ENCODE measurements at places on chromosomes 1 and 21. TPM values are rescaled to one million over a fixed set of nuclear protein-coding genes. Genes with fewer than 3 reads are reported as not detected.

The GNAT2 gene
- total RNA-seq = not detected

The CYP4A22 gene
- total RNA-seq = not detected

The SLC9C2 gene
- total RNA-seq = not detected

The USH2A gene
- total RNA-seq = under 0.01 TPM

The KRTAP19-3 gene
- not detected for total RNA-seq

The PADI4 gene
- total RNA-seq = not detected

The OR2T29 gene
- total RNA-seq = not detected

The IER5 gene
- 21.0 TPM for total RNA-seq

The CELA3A gene
- total RNA-seq = not detected

The TTC34 gene
- 0.29 TPM for total RNA-seq

The IFNLR1 gene
- total RNA-seq = not detected

The MAB21L3 gene
- total RNA-seq = 0.66 TPM

The ID3 gene
- total RNA-seq = 156 TPM

The SPATA45 gene
- total RNA-seq = not detected

The MIXL1 gene
- total RNA-seq = not detected

The AJAP1 gene
- 1.3 TPM for total RNA-seq

The AVPR1B gene
- total RNA-seq = not detected

The SMIM1 gene
- 1.1 TPM for total RNA-seq

The FOXD2 gene
- 0.14 TPM for total RNA-seq

The KRTAP19-4 gene
- total RNA-seq = not detected

The CTH gene
- total RNA-seq = 27.6 TPM

The FAM167B gene
- total RNA-seq = 0.88 TPM

The IQGAP3 gene
- 62.7 TPM for total RNA-seq

The OR2AK2 gene
- total RNA-seq = not detected

The FAM72A gene
- 7.3 TPM for total RNA-seq

The C1orf105 gene
- total RNA-seq = not detected

The AMY1B gene
- total RNA-seq = not detected

The CD53 gene
- not detected for total RNA-seq

The GBP1 gene
- total RNA-seq = 27.8 TPM

The PLA2G2F gene
- not detected for total RNA-seq

The SYT14 gene
- 1.8 TPM for total RNA-seq

The HAPLN2 gene
- not detected for total RNA-seq

All from placental pericyte (primary cell).